ENCODE measurements at places on chromosomes 2 and 18.

GRCh38 chr2:109365131-109365530, 236.1 kb downstream of the SH3RF3 start:
- no peak for DNase-seq

- no peak for DNase-seq
These were observed 155.4 kb upstream of the GATA6 start for GRCh38 chr18:22013993-22014392.

DNA sequence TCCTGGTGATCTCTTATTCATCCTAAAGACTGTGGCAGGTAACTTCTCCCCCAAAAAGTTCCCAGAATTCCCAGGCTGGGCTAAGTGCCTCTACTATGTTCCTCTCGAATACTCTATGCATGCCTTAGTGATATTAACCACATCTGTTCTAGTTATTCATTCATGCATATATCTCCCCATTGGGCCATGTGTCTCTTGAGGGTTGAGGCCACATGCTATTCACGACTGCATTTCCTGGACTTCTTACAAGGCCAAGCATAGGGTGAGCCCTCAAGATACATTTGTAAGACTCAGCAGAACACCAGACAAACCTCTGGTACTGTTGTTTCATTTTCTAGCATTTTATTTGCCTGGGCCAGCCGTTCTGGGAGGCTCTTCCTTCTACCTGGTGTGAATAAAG, 117.0 kb downstream of the EN1 start:
- no peak for DNase-seq

DNA sequence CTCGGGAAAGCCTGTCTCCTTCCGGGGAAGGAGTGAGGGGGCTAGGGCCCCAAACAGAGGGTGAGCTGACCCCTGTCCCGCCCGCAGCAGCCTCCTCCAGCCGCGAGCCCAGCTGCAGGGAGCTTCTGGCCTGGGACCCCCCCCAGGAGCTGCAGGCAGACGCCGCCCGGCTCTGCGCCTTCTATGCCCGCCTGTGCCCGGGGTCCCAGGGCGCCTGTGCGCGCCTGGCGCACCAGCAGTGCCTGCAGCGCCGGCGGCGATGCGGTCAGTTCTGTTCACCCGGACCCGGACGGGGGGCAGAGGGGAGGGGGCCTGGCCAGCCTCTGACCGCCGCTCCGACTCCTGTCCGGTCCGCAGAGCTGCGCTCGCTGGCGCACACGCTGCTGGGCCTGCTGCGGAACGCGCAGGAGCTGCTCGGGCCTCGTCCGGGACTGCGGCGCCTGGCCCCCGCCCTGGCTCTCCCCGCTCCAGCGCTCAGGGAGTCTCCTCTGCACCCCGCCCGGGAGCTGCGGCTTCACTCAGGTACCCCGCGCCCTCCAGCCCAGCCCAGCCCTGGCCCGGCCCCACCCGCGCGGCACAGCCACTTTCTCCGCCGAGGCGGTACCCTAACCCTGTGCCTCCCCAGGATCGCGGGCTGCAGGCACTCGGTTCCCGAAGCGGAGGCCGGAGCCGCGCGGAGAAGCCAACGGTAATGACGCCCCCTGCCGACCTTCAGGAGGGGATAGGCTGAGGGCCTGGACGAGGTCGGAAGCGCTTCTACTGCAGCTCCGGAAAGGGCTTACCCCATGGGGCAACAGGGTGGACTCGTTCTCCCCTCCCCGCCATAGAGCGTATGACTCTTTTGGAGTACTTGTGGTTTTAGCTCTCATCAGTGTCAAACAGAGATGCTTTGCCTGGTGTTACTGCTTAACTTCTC, 2.0 kb upstream of the CHRND start:
- no peak for DNase-seq

- DNase-seq = no peak
These were observed 93.7 kb downstream of the SESTD1 start for GRCh38 chr2:179170901-179171300.

GRCh38 chr2:219991116-219991515, 363.7 kb downstream of the SLC4A3 start:
- DNase-seq = no peak

- DNase-seq = no peak
These were observed 702.2 kb downstream of the ERBB4 start for GRCh38 chr2:211836409-211836808.

- DNase-seq = no peak
These were observed 13.6 kb downstream of the STRN start for GRCh38 chr2:36952748-36953197.

DNA sequence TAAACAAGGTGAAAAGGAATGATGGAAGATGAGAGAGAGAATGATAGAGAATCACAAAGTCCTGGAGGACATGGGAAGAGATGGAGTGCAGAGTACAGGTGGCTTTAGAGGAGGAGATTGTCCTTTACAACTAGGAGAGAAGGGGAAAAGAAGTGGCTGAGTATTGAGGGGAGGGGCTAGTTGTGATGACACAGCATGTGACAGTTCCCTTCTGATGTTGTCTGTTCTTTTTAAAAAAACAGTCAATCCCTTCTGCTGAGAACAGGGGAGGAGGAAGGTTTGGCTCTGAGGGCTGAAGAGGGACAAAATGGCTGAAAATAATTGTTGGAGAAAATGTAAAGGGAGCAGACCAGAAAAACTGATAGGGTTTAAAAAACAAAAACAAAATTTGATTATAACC, 44.0 kb downstream of the STEAP3 start:
- no peak for DNase-seq

DNA sequence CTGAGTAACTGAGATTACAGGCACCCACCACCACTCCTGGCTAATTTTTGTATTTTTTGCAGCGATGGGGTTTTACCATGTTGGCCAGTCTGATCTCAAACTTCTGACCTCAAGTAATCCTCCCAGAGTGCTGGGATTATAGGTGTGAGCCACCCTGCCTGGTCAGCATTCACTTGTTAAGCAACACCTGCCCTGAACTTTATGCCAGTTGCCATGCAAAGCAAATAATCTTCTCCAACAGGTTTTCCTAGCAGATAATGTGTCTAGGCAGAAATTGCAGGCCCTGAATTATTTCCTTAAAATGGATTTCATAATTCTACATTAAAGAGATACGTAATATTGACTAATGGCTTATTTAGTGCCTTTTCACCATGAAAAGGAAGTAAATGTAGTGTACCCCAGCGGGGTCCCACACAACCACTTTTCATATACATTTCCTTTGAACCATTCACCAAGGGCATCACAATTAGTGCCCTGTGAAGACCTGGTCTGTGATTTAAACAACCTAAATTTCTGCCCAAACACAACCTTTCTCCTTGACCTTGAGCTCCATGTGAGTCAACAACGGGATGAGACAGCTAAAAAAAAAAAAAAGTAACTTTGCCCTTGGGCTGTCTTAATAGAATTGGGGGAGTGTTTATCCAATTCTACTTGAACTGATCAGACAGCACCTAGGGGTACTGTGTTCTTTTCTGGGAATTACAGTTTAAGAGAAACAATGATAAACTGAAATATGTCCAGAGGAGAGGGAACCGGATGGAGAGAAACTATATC, 41.6 kb downstream of the EEF1B2 start:
- DNase-seq = no peak

DNA sequence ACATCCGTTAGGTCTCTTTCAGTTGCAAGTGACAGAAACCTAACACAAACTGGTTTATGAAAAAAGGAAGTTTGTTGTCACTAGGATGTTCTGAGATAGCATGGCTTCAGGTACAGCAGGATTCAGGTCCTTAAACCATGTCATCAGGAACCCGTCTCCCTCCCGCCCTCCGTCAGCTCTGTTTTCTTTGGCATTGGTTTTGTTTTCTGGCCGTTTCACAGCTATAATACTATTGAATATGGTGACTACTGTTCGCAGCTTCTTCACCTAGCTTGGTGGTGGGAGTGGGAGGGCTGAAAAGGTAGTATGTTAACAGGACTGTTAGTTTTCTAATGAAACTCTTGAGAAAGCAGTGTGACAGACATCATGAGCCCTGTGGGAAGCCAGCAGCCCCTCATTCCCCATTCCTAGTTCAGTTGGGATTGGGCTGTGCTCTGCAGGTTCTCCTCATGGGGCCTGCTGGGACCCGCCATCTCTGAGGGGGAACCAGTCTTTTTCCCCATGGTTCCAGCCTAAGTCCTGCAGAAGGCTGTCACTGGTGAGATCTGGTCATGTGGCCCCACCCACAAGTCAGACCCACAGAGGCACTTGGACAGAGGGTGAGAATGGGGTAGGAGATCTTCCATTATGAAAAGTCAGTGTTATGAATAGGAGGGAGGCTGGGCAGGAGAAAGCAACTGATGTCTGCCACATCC, 12.1 kb downstream of the PTMA start:
- no peak for DNase-seq

GRCh38 chr2:120503793-120504571, 158.0 kb downstream of the INHBB start:
- no peak for DNase-seq

DNA sequence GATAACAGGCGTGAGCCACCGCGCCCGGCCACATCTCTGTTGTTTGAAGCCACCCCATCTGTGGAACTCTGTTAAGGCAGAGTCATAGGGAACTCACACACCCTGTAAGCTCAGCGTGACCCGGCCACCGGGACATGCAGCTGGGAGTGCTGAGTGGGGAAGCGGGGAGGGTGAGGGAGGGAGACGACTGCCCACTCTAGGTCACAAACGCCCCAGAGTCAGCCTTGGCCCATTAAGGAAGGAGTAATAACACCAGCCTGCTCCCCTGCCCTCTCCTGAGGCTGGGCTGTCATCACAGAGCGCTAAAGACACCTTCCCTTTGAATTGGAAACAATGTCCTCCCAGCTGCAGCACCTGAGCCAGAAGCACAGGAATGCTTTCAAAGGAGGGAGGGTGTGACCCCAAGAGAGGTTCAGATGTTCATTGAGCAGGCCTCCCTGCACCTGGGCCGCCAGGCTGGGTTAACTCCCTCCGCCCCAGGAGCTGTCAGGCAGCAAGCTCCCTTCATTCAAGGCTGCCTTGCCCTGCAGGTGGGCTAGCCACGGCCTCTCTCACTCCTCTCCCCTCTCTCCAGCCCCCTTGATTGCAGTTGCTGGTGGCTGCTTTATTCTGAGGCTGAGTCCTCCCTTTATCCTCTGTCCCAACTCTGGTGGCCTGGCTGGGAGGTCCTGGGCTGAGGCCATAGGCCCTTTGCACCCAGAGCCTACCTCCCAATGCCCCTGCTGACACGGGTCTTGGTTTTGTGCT, 77.2 kb upstream of the HPCAL1 start:
- no peak for DNase-seq

GRCh38 chr2:134590679-134591078, 128.1 kb downstream of the TMEM163 start:
- DNase-seq = no peak

- no peak for DNase-seq
These were observed 163.5 kb upstream of the NT5C1B start for GRCh38 chr2:18752667-18753422.

DNA sequence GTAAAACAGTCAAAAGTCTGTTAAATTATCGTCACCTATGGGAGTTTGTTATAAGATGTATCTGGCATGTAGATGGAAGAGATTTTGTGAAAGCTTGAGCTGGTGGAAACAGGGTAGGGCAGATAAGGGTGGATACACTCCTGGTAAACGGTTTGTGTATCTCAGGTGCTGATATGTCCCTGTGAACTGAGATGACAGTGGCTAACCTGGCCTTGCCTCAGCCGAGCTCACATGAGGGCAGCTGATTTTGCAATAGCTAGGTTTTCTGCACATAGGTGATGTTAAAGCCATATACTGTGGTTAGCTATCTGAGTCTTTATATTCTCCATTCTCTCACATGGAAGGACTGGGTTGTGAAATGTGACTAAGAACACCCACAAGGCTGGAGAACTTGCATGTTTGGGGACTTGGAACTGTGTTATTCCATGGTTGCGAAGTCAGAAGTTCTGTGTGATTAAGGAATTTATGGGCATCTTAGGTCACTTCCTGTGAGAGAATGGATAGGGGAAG, 205.1 kb downstream of the TPGS2 start:
- DNase-seq = no peak

DNA sequence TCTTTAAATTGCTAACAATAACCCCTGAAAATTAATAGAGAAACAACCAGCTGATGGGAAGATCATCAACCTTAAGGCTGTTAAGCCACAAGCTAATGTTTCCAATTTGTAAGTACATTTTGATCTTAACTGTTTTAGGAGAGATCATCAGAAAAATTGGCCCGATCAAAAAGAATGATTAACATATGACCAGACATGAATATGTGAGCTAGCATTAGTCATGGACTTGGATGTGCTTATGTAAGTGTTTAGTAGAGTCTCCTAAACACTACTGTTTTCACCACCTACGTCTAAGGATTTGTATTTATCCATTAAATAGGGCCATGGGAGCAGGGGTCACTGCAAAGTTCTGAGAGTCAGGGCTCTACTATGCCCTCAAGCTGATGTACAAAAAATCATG, 4.3 kb downstream of the LMAN1 start:
- DNase-seq = no peak

GRCh38 chr2:200604571-200605255, 18.9 kb downstream of the AOX1 start:
- no peak for DNase-seq

DNA sequence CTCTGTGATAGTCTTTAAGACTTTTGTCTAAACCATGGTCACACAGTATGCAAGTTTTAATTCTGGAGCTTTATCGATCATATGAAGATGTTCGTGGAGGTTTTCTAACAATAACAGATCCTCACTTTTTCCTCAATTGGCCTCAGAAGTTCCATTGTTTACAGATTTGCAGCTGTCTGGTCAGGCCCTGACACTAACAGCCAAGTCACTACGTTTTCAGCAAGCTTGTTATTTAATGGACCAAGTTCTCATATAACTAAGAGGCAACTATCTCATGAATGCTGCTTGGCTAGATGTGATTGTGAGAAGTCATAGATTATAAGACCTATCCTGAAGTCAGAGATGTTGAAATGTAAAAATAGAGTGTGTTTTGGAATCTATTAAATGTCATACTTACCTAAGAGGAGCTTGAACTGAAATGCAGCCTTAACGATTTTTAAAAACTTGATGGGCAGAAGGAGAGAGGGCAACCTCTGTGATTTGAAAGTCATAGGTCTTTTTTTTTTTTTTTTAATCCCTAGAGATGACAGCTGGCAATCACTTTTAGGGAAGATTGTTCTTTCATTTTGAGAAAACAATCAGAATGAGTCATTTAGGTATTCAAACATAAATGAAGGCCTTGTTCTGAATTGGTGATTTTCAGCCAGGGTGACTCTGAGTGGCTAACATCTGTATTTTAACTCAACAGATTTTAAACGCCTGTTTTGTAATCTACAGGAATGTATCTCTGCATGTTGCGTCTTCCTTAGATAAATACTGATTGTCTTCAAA, 48.4 kb upstream of the NEMP2 start:
- no peak for DNase-seq

- no peak for DNase-seq
These were observed 89.9 kb downstream of the MYO5B start for GRCh38 chr18:50105027-50105426.

GRCh38 chr18:25262920-25263319, 89.0 kb downstream of the ZNF521 start:
- no peak for DNase-seq

GRCh38 chr18:48629730-48630324, 91.0 kb downstream of the CTIF start:
- no peak for DNase-seq
